ENCODE measurements at places on chromosomes 16 and 17.

DNA sequence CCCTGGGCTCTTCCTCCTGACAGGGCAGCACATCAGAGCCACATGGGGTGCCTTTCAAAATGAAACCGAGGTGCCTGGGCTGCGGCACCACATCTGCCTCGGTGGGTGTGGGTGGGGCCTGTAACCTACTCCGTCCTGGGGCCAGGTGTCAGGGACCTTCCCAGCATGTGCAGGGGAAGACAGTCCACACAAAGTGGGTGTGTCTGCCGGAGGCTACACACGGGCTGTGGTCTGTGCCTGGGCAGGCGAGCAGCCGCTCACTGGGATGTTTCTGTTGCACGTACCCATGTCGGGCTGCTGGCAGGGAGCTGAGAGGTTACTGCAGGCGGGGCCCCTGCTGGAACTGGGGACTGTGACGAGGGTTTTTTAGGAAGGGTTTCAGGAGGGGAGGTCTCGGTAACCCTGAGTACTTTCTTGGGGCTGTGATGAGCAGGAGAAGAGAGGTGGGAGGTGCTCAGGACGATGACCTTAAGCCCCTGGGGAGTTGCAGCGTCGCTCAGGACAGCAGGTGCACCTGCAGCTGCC, 351.2 kb downstream of the SEC14L1 start:
- no peak for DNase-seq

- peak; percentile 52 for DNase-seq
Measured at GRCh38 chr17:81142301-81143199, 22.8 kb upstream of the PVALEF start.

DNA sequence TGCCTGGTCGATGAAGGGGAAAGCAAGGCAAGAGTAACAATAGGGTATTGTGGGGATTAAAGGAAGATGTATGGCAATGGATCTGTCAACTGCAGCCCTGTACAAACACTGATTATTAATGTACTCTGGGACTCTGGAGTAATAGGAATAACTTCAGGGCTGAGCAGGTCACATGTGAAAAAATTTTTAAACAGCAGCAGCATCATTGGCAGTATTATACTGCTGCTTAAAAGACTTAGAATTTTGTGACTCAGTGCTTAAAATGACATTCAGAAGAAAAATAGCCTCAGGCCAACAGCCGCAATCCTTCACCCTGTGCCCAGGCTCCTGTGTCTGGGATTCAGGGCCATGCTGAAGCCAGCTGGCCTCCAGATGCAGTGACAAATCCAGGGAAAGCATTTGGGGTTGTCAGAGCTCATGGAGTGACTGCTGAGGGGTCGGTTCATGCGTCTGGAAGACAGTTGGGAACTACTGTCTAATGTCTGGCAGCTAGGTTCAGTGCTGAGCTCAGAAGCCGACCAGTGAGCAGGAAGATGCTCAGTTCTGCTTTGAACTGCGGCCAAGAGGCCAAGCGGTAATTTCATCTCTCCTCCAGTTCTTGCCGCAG, 22.2 kb downstream of the TEX2 start:
- DNase-seq: no peak

- no peak for DNase-seq
Measured at GRCh38 chr17:78905116-78905515, 2.1 kb upstream of the CEP295NL start.

DNA sequence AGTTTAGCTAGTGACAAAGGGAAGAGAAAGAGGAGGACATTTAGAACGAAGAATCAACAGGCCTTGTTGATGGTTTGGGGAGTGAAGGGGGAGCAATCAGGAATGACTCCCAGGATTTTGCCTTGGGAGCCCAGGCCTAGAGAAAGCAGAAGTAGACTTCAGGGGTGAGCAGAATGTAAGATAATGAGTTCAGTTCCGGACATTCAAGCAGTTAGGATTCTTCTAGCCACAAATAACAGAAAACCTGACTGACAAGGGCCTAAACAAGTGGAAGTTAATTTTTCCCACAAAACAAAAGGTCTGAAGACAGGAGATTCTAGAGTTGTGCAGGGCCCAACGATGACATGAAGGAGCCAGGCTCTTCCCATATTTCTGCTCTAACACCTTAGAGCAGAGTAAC, 45.9 kb downstream of the SKAP1 start:
- no peak for DNase-seq

DNA sequence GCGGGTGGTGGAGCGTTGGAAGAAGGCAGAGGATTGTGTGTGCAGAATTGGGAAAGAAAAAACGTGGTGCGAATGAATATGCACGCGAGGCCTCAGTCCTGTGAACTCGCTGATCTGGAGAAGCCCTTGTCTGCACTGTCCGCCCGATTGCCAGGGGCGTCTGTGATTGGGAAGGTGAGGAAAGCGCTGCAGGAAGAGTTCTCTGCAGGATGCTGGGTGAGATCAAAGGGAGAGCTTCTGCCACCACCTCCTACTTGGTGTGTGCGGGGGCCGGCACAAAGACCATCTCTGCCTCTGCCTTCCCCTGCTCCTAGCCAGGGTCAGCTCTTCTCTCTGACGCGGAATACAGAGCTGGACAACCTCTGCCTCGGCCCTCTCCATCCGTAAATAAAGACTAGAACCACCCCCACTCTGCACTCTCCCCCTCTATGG, 841 bp upstream of the RAB5C start:
- no peak for DNase-seq

GRCh38 chr16:31074814-31075183, 577 bp downstream of the ZNF646 start:
- DNase-seq: no peak

DNA sequence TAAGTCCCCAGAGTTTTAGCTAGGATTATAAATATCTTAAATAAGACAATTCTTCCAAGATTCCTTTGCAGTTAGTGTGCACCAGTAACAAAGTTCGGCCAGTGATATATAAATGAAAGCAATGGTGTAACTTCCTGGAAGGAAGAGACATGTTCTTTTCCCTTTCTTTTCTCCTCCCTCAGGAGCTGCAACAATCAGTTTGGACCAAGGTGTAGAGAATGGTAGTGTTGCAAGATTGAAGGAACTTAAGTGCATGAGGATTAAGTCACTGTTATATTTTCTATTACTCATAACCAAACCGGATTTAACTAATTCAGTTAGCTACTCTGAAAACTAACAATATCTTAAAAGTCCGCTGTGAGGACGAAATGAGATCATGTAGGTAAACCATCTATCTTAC, 68.9 kb upstream of the KCNJ16 start:
- DNase-seq: no peak

- DNase-seq: no peak
Measured at GRCh38 chr17:1807890-1808289, 21.8 kb downstream of the SMYD4 start.

DNA sequence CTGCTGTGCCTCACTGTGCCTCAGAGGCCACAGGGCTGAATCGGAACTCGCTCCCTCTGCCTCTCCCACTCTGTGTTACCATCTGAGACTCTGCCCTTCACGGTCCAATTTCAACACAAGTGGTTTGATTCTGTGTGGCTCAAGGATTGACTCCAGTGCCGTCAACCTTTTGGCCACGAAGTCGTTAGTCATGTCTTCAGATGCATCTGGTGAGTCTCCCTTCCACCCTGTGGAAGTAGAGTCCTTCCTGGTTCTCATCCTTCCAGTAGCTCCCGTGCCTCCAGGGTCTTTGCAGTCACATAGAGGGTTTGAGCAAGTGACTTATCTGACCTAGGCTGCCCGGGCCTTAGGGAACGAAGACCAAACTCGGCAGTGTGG, 51.2 kb downstream of the PGS1 start:
- no peak for DNase-seq

DNA sequence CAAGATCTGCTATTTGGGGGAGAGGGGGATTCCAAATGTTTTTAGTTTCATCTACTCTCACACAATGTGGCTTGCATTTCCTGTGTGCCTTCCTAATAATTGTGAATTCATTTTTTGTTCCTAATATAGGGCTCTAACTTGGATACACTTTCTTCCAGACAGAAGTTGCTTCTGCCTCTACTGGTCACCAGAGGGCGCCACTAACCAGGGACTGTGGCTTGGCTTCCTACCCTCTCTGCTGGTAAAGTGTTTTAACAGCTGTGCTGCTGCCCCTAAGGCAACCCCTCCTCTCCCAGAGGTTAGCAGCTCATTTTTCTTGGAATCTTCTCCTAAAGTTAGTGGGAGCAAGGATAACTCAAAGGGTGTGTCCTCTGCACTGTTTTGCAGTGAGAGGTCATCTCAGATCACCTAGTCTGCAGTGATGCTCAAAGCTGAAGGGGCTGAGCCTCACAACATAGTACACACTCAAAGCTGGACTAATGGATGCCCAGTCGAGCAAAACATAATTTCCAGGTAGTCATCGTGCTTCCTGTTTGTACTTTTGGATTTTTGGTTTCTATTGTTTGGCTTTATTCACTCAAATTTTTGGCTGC, 5.0 kb upstream of the PRSS54 start:
- DNase-seq: peak; percentile 3

DNA sequence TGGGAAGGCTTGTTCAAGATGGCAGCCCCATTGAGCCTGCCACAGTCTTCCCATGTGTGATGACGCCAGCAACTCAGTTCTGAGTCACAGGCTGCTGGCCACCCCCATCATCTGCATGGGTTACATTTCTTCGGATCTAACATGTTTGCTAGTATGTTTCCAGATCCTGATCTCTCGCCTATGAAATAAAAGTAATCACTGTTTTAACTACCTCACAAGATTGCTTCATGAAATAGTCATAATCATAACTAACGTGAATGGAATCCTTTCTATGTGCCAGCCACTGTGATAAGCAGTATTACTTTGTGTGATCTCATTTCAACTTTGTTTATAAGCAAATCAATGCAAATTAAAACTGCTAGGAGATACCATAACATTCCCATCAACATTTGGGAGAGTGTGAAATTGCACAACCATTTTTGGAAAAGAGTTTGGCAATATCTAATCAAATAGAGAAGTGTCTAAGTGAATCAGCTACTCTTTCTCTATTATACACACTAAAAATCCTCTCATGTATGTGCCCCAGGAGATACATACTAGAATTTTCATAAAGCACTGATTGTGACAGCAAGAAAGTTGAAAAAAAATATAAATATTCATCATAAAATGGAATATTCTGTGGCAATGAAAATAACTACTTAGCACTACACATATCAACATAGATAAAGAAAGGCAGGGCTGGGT, 300.2 kb upstream of the IRX5 start:
- DNase-seq: no peak

Data from stimulated activated CD4-positive, alpha-beta T cell treated with anti-CD3 and anti-CD28 coated beads, Interleukin-15, amount 100 ng/mL, for 48 hours (primary cell).